ENCODE measurements at places on chromosomes 5 and 9.

DNA sequence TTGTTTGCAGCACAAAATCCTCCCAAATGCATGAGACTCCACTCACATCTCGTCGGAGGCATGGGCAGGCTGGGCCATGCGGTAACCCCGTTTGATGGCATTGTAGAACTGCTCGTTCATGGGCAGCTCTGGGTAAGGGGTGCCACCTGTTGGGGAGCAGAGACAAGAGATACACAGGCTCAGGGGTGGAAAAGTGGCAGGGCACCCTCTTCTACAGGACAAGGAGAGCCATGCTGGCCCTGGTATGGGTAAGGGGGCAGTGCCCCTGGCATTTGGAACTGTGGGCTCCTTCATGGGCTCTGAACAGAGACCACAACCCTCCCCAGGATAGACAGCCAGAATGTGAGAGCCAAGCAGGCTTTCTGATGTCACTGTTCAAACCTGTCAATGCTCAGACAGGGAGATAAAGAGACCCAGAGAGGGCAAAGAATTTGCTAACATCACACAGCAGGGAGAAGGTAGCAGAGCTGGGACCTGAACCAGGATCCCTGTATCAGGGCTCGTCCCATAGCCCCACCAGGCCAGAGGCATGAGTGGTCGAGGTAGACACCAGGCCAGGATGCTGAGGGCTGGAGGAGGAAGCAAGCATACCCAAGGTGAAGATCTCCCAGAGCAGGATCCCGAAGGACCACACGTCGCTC lies 33.2 kb upstream of the CSF1R start:
- DNase-seq, result no peak

GRCh38 chr5:93621327-93621798 lies 38.3 kb downstream of the NR2F1 start:
- no peak for DNase-seq

DNA sequence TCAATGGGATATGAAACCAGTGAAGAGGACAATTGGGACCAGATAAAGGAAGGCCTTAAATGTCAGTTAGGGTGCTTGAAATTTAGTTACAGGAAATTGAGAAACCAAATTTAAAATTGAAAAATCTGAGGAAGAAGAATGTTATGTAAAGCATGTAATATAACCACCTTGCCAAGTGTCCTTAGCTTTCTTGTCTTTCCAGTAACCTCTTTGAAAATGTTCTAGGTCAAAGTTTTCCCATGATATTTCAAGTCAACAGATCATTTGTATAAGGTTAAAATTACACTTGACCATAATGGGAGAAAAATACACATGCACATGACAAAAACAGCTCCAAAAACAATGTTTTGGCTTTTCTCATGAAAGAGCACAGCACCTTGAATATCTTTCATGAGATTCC lies 21.1 kb downstream of the LOX start:
- DNase-seq, result no peak

DNA sequence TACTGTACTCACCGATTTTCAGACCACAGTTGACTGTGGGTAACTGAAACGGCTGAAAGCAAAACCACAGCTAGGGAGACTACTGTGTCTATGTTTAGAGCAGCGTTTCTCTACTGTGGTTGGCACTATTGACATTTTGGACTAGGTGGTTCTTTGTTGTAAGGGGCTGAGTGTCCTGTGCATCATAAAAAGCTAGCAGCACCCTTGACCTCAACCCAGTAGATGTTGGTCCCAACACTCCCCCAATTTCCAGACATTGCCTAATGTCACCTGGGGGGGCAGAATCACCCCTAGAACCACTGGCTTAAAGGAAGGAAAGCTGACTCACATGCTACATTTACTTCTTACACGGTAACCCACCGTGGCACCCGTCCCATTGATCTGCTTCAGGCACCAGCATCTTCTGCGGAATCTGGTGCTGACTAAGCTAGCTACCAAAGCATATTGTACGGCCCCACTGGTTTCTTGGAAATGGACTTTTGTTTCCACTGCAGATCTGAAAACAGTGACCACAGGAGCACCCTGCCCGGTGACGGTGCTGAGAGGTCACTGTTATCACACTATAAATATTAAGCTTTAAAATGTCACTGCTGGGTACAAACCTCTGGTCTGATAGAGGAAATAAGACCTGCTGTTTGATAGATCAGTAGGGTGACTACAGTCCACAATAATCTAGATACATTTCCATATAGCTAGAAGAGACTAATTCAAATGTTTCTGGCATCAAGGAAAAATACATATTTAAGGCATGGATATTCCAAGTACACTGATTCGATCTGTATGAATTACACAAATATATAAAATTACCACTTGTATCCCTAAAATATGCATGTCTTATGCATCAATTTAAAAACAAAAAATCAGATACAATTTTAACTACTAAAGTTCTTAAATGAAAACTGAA lies 151.4 kb downstream of the HSD17B3 start:
- peak; percentile 15 for DNase-seq

Measured in stimulated activated CD8-positive, alpha-beta memory T cell treated with anti-CD3 and anti-CD28 coated beads, Interleukin-12 subunit alpha, Interleukin-12 subunit beta, amount 100 ng/mL, for 1 hour (primary cell).